Fibroblast of villous mesenchyme (primary cell): ENCODE measurements at places on chromosomes 5 and 9. TPM values are rescaled to one million over a fixed set of nuclear protein-coding genes. Genes with fewer than 3 reads are reported as not detected.

GRCh38 chr5:53067641-53068040 is 41.9 kb downstream of the MOCS2 start:
- DNase-seq, result no peak

- peak; percentile 83 for DNase-seq
These were observed 59.1 kb downstream of the CHSY3 start for GRCh38 chr5:129963359-129963758.

DNA sequence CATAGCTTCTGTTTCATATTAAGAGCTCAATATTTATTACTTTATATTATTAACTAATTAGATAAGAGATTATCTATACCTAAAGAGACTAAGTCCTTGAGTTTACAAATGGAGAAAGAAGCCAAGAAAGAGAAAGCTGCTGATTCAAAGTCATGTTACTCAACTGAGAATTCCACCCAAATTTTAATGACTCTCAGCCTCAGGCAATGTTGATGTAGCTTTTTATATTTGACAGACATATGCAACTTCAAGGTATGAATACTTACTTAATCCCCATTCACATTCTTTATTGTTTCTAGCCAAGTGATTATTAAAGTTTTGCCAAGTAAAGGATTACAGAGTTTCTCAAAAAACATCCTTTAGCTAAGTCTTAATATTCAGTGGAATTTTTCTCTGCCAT is 527.5 kb upstream of the NMUR2 start:
- DNase-seq, result no peak

DNA sequence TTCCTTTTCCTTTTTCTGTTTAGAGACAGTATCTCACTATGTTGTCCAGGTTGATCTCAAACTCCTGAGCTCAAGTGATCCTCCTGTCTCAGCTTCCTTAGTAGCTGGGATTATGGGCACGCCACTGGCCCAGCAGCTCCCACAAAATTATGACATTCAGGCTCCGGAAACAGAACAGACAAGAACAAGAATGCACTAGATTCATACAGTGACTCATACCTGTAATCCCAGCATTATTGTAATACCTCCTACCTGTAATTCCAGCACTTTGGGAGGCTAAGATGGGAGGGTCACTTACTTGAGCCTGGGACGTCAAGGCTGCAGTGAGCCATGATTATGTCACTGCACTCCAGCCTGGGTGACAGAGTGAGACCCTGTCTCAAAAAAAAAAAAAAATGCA is 26.7 kb upstream of the B4GALT1 start:
- no peak for DNase-seq

DNA sequence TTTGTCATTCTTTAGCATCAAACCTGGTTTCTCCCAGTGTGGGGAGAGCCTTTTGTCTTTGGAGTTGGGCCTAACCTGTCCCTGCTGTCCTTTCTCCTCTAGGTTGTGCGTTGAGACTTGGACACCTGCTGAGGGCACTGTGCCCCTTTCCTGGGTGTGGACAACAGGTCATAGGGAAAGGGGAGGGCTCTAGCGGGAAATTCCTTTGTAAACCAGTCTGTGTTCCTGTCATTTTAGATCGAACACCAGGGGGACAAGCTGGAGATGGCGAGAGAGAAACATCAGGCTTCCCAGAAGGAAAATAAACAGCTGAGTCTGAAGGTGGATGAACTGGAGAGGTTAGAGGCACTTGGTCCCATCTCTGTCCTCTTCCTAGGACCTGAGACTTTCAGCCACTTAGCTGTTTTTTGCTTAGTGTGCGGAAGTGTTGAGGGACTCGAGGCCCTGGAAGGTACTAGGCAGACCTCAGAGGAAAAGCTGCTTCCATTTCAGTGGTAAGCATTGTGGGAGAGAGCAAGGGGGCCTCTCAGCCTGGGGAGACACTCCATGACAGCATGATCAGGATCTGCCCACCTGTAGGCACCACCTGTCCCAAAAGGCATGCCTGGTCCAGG is 8.6 kb upstream of the GLE1 start:
- DNase-seq, result no peak

The SH3TC2 gene
- 3.9 and 13.4 TPM in 2 replicates for total RNA-seq

The IL33 gene
- 1.3 and 7.3 TPM in 2 replicates for total RNA-seq

The CCL21 gene
- not detected in 2 replicates for total RNA-seq
